Stimulated activated CD4-positive, alpha-beta T cell treated with anti-CD3 and anti-CD28 coated beads, Interleukin-4, amount 100 ng/mL, for 4 hours (primary cell): ENCODE measurements at places on chromosomes 2 and 18.
A peak's percentile ranks its signal among the peaks of the same experiment; 100 is the strongest.

DNA sequence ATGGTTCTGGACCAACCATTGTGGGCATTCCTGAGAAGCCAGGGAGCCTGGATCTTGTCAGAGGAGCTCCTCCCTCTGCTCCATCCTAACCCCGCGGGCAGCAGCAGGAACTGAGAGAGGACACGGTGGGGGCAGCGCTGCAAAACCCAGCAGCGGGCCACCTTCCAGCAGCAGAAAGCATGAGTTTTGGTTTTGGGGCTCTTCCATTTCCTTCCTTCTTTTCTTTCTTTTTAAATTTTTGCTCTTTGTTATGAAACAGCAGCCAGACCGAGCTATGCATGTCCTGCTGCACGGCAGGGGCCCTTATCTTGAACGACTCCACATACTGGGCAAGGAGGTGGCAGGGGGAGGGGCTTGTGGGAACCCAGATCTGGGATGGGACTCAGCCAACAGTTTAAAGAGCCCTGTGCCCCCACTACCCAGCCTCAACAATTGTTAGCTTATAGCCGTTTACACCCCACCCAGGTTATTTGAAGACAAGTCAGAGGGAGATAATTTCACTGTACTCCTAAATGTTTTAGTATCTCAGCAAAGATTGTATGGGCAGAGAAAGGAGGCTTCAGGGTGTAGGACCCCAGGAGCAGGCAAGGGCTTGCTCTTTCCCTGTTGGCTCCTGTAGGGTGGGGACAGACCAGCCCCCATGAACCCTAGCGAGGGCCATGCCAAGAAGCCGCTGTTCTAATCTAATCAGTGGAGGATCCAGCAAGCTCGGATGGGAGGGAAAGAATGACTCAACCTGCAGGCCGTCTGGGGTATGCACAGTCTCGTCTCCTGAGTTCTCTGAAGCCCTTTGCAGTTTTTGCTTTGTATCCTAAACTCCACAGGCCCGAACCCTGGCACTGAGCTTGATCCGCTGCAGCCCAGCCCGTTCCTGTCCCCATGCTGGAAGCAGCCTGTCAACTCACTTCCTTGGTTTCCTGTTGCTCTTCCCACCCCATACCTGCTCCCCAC lies 75.3 kb downstream of the LRRFIP1 start:
- peak; percentile 66 for DNase-seq

GRCh38 chr2:231621051-231621879 lies 28.6 kb downstream of the TEX44 start:
- no peak for DNase-seq

DNA sequence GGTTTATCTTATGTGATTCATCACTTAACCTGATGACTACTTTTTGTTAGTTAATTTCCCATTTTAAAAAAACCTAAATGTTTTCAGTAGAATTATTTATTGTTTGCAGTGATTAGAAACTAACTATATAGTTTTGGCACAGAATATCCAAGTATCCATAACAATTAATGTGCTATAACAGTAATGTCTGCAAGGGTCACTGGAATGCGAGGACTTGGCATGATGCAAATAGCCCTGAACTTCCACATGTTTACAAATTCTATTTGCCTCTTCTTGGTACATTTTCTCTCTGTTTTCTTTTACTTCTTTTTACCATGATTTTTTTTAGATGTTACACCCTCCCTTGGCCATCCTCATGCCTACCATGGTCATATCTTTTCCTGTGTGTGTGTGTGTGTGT lies 49.3 kb upstream of the GALNT3 start:
- DNase-seq: no peak

GRCh38 chr18:38790303-38790702 lies 1224.7 kb upstream of the CELF4 start:
- no peak for DNase-seq

DNA sequence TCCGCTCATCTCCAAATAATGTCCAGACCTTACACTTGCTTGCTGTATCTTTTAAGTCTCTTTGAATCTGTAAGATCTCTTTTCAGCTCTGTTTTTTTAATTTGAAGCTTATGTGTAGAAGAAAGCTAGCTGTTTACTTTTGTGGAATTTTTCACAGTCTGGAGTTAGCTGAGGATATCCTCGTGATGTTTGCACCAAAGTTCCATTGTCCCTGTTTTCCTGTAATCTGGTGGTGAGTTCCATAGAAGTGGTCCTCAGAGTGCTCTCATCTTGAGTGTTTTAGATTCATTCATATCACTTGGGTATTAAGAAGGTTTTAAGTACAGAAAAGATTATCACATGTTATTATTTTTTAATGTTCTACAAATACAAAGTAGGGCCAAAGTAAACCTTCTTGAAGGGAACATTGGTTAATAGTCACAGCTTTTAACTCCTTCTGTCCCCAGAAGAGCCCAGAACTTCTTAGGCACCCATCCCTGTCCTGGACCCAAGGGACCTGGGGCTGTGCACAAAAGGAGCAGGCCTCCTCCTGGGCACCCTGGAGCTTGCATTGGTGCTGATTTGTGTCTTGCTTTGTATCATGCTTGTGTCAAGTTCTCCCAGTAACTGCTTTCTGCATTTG lies 15.0 kb downstream of the MLPH start:
- DNase-seq: no peak

DNA sequence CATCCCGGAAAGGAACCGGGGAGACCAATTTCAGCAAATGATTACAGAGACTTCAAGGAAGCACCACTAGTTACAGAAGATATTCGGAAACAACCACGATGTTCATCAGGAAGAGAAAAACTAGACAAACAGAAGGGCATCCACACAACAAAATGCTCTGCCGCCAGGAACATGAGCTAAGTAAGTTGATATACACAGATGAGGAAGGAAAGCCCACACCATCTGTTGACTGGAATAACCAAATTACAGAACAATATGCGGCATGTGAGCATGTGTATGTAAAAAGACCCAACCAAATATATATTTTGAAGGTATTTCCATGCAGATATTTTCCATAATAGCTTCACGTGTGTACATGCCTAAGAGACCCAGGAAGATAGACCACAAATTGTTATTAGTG lies 47.0 kb downstream of the ACKR3 start:
- DNase-seq: no peak

DNA sequence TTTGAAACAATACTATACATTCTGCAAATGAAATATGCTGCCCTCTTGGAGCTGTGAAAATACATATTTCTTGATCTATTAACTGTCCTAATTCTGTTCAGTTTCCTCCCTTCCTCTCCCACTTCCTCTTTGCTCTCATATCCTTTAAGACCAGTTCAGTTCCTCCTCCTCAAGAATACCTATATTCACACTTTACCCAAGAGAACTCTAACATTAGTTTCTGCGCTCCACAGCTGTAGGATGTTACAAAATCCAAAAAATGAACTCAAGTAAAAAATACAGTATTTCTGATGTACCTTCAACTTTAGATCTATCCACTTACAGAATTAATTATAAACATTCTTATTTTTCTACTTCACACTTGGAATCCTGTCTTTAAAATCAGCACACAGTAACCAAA lies 5.4 kb downstream of the ITSN2 start:
- no peak for DNase-seq

GRCh38 chr18:65859075-65859474 lies 108.3 kb downstream of the CDH7 start:
- no peak for DNase-seq

DNA sequence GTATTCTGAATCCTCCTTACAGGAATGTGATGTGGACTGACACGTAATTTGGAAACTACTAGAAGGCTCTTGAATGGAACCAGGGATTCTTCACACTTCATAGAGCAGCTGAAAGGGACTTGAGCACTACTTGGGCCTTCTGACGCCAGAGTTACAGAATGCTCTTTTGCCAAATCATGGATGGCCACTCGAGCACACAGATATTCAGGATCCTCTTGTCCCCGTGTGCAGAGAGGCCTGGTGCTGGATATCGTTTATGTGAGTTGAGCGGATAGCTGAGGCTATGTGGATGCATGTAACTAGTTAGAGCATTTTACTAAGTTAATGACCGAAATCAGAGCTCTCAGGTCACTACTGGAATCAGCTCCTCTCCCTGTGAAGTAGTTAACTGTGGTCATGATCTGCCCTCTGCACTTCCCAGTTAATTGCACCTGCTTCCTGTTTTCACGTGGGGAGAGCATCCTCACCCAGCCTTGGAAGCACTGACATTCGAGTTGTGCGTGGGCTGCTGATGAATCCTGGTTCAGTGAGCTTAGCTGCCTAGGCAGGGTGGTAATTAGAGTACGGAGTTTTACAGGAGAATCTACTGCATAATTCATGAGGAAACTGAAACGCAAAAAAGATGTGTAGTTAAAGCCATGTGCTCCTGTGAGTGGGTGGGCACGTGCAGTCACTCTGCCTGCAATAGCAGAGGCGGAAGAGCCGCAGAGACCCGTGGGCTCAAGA lies 5.2 kb upstream of the TPO start:
- DNase-seq: no peak
